ENCODE measurements at places on chromosomes 7 and 10. TPM values are rescaled to one million over a fixed set of nuclear protein-coding genes. Genes with fewer than 3 reads are reported as not detected.

Gene PRXL2A
- 151 TPM for polyA plus RNA-seq

Gene GDF2
- not detected for polyA plus RNA-seq

Gene SSC4D
- 4.3 TPM for polyA plus RNA-seq

Gene AKR1C4
- polyA plus RNA-seq, result not detected

Gene CYP51A1
- polyA plus RNA-seq, result 124 TPM
